ENCODE measurements at places on chromosomes 4 and X.
A peak's percentile ranks its signal among the peaks of the same experiment; 100 is the strongest.

GRCh38 chr4:150037251-150037856, 40.9 kb upstream of the DCLK2 start:
- DNase-seq: no peak

DNA sequence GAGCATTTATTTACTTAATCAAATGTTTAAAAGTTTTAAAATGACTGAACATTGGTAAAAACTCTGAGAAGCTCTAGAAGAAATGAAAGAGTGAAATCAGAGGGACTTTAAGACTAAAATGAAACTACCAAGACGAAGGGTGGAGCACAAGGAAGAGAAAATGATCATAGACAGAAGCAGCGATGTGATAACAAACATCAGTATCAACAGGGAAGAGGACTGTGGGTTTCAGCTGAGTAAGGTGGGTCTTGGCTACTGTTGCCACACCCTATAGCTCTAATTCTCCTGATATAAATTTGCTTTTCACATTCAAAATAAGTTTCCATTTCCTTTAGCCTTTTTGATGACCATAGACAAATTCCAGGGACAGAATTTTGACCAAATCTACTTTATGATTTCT, 18.4 kb downstream of the SOD3 start:
- DNase-seq: no peak

- no peak for DNase-seq
These were observed 94.5 kb upstream of the ZNF827 start for GRCh38 chr4:146033149-146033548.

- DNase-seq: no peak
These were observed 3.2 kb downstream of the UNC5C start for GRCh38 chr4:95545546-95545945.

DNA sequence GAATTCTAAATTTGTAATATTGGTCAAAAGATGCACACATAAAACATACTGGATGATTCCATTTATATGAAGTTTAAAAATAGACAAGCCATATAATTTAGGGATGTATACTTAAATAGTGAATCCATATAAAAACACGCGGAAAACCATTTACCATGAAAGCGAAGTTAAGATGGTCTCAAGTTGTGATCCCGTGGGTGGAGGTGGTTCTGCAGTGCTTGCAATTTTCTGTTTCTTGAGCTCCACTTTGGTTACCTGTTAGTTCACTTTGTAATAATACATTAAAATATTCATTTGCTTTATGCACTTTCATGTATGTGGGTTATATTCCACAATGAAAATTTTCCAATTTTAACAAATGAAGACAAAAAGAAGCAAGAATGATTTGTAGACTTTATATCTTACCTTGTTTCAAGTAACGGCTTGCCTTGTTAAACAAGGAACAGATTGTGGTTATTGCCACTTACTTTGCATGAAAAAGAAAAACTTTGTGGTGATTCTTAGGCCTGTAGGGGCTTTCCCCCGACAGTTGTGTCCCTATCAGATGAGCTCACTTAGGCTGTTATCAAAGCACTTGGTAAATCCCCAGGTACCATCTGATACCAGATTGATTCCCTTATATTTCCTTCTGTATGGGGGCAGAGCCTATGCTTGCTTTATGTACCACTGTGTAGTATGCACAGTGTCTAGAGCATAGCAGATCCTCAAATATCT, 12.2 kb downstream of the UCP1 start:
- DNase-seq: no peak

DNA sequence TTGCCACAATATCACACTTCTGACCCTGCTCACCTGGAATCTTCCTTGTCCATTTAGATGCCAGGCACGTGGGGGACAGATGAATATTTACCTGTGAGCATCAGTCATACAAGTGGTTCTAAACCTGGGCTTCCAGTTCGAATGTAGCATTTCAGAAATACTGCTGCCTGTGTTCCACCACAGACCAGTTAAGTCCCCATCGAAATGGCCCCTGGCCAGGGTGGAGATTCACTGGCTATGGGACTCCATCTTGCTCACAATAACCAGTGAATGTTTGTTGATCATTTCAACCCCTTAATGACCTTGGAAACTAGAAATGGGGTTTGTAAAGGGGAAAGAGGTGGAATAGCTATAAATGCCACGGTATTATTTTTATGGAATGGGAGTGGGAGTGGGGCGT, 73.8 kb downstream of the CLDN34 start:
- DNase-seq: no peak

DNA sequence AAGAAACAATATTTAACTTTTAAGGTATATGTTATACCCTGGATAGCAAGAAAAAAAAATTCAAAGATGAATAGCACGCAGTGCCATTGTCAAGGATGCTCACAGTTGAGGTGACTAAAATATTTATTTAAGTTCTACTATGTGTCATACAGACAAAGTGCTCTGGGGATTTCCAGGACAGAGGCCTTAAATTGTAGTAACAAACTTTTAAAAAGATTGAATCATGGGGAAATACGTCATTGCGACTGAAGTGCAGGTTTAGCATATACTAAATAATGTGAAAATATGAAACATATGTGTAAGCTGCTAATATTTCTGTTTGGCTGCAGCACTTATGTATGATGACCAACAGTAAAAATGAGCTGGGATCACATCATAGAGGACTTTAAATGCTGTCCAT, 748.0 kb upstream of the PCDH7 start:
- DNase-seq: no peak

- no peak for DNase-seq
These were observed 1.4 kb upstream of the KLF3 start for GRCh38 chr4:38662522-38663089.

- no peak for DNase-seq
These were observed 52.9 kb downstream of the SUPT20HL2 start for GRCh38 chrX:24260842-24261550.

- no peak for DNase-seq
These were observed 21.1 kb downstream of the RBM10 start for GRCh38 chrX:47166126-47166525.

DNA sequence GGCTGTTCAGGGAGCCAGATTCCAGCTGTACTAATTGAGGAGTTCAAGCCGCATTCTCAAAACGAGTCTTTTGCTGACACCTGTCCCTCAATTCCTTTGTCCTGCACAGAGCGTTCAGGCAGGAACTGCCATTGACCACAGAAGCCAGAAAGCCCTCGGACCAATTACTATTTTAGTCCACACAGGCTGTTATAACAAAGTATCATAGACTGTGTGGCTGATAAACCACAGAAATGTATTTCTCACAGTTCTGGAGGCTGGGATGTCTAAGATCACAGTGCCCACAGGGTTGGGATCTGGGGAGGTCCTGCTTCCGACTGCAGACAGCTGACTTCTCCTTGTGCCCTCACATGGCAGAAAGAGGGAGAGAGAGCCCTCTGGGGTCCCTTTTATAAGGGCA, 119.8 kb upstream of the ATP6AP2 start:
- no peak for DNase-seq

DNA sequence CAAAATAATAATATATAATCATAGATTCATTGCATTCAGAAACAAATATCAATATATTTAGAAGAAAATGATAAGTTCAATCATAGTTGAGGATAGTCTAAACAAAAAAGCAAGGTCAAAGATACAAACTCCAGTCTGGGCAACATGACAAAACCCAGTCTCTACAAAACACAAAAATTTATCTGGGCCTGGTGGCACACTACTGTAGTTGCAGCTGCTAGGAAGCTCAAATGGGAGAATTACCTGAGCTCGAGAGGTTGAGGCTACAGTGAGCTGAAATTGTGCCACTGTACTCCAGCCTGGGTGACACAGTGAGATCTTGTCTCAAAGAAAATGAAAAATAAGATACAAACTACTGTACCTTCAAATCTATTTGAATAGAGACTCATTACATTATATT, 52.7 kb upstream of the ANXA10 start:
- DNase-seq: no peak

DNA sequence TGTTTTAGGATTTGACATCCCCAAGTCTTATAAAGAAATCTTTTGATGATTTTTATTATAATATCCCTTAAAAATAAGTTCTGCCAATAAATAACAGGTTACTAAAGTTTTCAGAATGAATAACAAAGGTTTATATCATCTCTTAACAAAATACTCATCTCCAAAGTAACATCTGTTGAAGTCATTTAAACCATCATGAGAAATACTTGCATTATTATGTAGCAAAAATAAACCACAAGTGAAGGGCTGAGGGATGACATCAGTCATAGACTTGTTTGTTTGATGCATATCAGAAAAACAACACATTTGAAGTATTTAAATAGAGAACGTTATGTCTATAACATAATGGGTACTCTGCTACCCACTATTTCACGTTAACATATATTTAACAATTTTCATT, 114.9 kb downstream of the SPOCK3 start:
- no peak for DNase-seq

- no peak for DNase-seq
These were observed 131.3 kb downstream of the FHDC1 start for GRCh38 chr4:153067376-153067775.

DNA sequence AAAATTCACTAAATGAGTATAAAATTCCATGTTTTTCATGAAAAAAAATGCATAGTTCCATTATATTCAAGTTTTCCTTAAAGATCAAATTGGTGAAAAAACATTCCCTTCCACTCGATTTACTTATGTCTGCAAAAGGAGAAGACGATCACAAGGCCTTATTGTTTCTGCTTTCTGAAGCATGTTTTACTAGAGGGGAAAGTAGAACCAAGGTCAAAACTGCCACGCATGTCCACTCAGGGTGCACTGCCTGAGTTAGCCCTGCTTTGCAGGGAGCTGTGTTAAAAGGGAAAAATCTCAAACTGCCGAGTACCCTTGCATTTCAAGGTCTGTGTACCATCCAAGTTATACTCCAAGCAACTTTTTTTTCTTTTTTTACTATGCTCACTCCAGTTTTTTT, 57.2 kb downstream of the TRAPPC11 start:
- no peak for DNase-seq

DNA sequence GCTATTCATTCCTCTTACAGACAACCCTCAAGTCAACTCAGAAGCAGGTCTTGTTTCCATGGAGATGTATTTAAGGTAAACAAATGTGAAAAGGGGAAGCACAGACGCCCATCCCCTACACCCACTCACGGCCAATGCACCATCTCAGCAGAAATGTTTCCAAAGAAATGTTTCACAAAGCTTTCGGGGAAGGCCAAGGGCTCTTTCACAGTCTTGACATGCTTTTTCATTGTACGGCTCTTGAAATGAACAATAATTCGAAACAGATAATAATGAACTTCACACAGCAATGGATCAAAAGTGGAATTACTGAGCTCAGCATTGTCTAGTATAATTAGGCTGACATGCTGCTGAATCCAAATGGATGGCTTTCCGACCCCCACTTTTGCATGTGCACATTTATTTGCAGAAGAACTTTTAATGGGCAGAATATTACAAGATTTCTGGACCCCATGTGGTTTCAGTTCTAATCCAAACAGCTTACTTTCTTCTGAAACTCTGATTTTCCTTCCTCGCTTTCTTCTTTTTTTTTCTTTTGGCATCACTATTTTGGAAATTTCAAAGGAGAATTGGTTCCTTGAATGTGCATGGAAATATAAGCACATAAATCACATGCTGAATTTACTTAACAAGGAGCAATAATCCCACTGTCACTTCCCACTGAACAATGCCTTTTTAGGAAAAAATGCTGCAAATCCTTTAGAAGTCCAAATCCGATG, 160.9 kb downstream of the SMIM20 start:
- DNase-seq: no peak

- no peak for DNase-seq
These were observed 54.9 kb downstream of the WDR19 start for GRCh38 chr4:39237179-39237578.

GRCh38 chr4:135777361-135777760, 1575.8 kb upstream of the PABPC4L start:
- no peak for DNase-seq

GRCh38 chr4:150395872-150396271, 186.1 kb upstream of the MAB21L2 start:
- no peak for DNase-seq

DNA sequence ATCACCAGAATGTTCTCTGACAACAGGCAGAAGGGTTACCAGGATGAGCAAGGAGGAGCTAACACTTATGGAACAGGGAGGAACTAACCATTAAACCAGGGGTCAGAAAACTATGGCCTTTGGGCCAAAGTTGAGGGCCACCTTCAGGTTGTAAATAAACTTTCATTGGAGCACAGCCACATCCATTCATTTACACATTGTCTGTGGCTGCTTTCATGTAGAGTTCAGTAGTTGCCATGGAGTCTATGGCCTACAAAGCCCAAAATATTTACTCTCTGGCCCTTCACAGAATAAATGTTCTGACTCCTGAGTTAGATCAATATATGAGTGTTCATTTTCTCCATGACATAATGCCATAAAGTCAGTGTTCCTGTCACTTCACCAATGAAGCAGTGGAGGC, 13.2 kb upstream of the HCCS start:
- no peak for DNase-seq

GRCh38 chrX:100830143-100830542, 10.0 kb downstream of the CSTF2 start:
- DNase-seq: no peak

DNA sequence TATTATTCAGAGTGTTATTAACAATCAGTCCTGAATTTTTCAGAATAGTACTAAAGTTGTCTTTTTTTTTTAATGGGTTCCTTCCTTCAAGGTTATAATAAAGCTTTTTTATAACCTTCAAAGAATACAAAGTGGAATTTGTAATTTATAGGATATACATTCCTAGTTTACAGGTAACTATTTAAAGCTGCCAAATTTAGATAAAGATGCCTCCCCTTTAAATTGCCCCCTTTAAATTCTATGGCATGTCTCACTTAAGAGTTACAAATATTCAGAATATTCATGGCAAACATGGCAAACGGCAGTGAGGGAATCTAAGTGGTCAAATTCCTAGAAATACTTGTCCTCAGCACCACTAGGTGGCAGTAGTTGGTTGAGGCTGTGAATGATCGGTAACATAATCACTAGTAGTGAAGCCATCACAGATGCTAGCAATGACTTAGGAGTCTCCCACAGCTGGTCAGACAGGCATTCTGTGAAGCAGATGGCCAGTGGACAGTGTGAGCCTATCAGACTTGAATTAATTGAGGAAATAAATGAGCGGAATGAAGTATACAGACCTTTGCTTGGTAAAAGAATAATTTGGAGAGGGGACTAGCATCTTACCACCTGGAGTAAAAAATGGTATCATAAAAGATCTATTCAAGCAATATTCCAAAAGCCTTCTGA, 86.4 kb downstream of the CBR4 start:
- peak; percentile 15 for DNase-seq

GRCh38 chrX:15834053-15834452, 20.6 kb downstream of the AP1S2 start:
- no peak for DNase-seq

DNA sequence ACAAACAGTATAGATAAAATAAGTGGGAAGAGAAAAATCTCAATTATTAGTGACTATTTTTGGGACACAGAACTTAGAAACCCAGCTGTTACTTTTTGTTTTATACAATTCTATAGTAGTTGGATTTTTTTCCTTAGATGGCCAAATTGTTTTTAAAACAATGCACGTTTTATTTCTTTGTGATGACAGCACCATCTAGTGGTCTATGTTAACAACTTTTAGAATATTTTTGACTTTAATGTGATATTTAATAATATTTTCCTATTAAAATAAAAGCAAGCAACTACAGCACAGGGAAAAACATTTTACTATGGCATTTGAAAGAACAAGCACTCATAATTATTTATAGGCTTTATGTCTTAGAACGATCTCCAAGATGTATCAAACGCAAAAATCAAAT, 5.6 kb upstream of the SMIM31 start:
- no peak for DNase-seq

GRCh38 chr4:37935026-37935425, 25.2 kb upstream of the PTTG2 start:
- no peak for DNase-seq

Data from C1 segment of cervical spinal cord (tissue), 14 donors.